ENCODE measurements at places on chromosomes 4 and X.

DNA sequence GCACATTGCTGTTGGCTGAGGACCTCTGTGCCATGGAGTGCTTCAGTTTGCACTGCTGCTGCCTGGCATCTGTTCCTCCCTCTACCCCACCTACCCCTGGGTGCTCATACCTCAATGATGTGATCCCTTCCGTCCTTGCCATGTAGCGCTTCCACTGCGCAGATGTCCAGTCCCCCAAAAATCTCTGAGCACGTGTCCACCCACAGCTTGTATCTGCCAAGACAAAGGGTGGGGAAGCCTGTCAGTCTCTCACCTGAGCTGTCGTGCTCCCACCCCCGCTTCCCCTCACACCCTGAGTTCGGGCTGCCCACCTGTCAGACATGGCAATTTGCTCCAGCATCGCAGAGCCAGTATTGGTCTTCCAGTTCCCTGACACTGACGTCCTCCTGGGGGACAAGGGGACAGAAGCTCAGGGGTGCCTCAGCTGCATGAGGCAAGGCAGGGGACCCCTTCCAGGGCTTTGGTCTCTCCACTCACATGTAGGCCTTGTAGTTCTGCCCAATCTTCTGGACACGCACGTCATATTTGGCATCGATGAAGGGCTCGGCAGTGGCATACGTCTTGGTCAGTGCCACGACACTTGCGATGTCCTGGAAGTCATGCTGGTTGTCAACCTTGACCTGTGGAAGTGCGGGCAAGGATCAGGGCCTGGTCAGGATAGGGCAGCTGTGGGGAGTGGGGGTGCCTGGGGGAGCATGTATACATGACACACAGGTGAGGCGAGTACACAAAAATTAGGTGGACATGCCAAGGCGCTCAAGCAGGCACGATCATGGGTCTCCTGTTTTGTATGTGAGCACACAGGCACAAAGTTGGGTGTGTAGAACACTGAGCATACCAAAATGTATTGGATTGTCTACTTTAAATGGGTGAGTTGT, 6.0 kb upstream of the TIMP1 start:
- DNase-seq = no peak

GRCh38 chr4:108531461-108531860, 88.9 kb upstream of the RPL34 start:
- DNase-seq = no peak

GRCh38 chr4:110211007-110211769, 12.8 kb upstream of the ELOVL6 start:
- no peak for DNase-seq

DNA sequence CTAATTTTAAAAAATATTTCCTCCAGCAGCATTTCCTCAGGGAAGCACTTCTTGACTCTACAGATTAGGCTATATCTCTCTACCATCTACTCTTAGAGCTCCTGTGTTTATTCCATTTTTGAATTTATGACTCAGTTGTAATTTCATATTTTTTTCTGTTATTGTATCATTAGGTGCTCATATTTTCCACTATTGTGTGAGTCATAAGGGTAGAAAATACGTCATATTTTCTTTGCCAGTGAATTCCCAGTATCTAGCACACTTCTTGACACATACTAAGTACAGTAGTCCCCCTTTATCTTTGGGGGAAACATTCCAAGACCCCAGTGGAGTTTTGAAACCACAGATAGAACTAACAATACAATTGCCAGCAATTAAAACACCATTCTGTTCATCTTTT, 431.2 kb downstream of the GASK1B start:
- DNase-seq = no peak

- DNase-seq = no peak
Observed at GRCh38 chrX:37796805-37797204, 16.9 kb downstream of the CYBB start.

- DNase-seq = no peak
Observed at GRCh38 chr4:189443341-189443740, 497.3 kb upstream of the FRG1 start.

DNA sequence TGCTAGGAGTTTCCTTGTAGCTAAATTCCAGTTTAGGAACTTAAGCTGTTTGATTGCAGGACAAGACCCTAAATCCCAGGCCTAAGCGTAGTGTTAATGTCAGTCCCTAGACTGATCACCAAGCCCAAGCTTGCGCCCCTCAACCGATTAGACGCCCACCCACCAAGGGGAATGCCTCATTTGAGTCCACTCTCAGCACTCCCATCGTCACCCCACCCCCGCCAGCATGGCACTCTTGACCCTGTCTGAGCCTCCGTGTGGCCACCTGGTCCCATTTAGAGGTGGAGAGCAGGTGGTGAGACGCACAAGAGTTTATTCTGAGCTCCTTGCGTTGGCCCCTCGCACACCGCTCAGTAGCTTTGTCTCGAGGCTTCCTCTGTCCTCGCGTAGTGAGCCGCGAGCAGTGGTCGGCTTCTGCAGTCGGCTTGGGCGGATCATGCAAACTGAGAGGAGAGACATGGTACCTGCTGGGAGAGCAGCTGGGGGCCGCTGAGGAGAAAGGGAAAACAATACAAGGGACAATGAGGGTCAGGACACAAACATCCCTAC, 48.5 kb upstream of the ZNF157 start:
- no peak for DNase-seq

GRCh38 chr4:151808542-151808941, 47.7 kb upstream of the GATB start:
- no peak for DNase-seq

- no peak for DNase-seq
Observed at GRCh38 chr4:160877087-160877790, 1286.6 kb downstream of the FSTL5 start.

DNA sequence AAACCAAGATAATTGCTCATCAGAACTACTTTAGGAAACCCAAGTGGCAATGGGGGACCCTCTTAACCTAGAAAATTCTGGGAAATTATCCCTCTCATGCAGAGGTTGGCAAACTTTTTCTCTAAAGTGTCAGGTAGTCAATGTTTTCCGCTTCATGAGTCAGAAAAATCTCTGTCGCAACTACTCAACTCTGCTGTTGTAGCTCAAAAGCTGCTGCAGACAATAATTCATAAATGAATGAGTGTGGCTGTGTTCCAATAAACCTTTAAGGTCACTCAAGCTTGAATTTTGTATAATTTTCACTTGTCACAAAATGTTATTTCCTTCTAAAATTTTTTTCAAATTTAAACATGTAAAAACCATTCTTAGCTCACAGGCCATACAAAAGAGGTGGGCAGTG, 193.4 kb upstream of the MID1 start:
- no peak for DNase-seq

DNA sequence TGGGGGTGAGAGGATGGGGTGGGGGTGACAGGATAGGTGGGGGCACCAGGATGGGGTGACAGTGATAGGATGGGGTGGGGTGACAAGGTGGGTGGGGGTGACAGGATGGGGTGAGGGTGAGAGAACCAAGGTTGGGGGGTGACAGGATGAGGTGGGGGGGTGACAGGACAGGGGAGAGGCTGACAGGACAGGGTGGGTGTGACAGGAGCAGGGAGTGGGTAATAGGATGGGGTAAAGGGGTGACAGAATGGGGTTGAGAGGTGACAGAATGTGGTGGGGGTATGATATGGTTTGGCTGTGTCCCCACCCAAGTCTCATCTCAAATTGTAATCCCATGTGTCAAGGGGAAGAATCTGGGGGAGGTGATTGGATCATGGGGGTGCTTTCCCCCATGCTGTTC, 26.0 kb downstream of the RNF212 start:
- DNase-seq = no peak

DNA sequence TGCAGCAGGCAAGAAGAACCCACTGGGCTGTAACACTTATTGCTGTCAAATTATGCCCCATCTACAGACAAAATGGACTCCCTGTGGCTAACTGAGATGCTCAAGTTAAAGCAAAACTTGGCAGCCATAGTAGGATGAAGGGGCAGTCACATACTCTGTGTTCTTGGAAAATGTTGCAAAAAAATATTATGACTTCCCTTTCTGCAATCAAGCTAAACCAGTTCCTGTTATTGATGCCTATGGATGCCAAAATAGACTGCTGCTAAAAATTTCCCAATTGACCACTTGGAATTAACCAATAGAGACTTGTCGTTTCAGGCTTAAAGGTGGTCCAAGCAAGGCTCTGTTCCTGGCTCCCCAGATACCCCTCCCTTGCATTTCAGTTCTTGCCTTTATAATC, 49.5 kb downstream of the IQCM start:
- DNase-seq = no peak

DNA sequence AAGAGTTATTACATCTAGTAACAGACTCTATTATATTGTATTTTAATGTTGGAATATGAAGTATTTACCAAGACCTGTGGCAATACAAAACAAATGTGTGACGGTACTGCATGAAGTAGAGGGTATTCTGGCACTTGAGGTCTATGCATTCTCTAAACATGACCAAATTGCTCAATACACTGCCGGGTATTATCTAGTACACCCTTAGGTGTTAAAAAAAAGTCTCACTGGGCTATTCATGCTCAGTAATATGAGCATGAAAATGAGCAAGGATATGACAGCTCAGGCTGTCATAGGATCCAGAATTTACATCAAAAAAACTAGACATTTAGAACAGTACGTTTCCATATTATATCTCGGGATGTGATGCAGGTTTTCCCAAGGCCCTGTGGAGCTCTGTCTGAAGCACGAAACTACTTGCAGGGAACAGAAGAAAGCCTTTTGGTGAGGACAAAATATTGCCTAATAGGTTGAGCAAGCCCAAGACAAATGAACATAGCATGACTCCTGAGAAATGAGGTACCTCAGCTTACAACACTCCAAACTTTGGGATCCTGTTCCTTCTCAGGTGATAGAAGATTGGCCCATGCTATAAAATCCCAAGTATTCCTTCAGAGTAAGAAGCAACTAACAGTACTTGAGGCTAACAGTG, 74.1 kb upstream of the MAOA start:
- no peak for DNase-seq

DNA sequence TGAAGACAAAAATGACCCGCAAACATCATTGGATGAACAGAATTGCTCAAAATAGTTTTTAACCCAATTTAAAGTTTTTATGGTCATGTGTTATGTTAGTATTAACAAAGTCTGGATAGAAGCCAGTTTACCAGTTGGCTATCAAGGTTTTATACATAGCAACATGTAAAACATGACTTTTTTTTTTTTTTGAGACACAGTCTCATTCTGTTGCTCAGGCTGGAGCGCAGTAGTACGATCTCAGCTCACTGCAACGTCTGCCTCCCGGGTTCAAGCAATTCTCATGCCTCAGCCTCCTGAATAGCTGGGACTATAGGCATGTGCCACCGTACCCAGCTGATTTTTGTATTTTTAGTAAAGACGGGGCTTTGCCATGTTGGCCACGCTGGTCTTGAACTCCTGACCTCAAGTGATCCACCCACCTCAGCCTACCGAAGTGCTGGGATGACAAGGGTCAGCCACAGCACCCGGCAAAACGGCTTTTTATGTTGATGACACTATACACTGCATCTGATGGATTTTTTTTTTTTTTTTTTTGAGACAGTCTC, 3.4 kb downstream of the SAT1 start:
- no peak for DNase-seq

DNA sequence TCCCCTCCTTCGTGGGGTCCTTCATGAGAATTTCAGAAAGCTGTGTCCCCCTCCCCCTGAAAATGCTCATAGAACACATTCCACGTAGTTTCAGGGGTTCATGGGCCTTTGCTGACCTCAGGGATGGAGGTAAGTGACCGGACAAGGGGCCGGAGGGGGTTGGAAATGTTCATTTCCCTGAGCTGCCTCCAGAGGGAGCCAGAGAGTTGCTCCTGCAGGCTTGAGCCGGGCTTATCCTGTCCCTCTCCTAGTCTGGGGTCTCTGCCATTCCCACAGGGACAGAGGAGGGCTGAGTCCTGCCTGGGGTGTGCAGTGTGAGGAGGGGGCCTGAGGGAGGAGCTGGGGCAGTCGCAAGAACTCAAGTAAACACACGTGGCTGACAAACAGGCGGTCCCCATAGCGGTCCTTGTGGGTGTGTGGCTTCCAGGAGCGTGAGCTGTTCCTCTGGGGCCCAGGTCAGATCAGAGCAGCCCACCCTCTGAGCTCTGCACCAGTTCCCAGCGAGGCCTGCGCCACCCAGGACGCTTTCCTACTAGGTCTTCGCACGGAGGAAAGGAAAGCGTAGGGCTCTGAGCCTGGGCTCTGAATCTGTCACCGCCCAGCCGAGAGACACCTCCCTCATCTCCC, 62.5 kb downstream of the WFS1 start:
- no peak for DNase-seq

GRCh38 chrX:124605511-124605910, 259.1 kb downstream of the SH2D1A start:
- DNase-seq = no peak

- no peak for DNase-seq
Observed at GRCh38 chr4:169675825-169676224, 55.4 kb downstream of the CLCN3 start.

DNA sequence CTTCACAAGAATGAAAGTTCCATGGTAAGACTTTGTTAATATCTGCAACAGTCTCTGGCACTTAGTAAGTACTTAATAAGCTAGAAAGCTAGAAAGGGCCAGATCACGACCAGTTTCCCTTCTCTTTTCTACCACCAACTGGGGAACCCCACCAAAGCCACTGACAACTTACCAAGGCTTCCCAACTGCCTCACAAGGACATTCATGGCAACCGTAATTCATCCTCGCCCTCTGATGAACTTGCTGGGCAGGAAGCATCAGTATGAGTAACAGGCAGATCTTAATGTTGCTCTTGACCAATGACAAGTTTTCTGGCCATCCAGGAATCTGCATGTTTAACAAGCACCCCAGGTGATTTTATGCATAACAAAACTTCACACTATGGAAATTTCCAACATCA, 23.2 kb upstream of the ZCCHC13 start:
- no peak for DNase-seq

- no peak for DNase-seq
Observed at GRCh38 chr4:138698641-138699040, 316.9 kb upstream of the NOCT start.

- DNase-seq = no peak
Observed at GRCh38 chr4:15711762-15712161, 8.9 kb downstream of the BST1 start.

DNA sequence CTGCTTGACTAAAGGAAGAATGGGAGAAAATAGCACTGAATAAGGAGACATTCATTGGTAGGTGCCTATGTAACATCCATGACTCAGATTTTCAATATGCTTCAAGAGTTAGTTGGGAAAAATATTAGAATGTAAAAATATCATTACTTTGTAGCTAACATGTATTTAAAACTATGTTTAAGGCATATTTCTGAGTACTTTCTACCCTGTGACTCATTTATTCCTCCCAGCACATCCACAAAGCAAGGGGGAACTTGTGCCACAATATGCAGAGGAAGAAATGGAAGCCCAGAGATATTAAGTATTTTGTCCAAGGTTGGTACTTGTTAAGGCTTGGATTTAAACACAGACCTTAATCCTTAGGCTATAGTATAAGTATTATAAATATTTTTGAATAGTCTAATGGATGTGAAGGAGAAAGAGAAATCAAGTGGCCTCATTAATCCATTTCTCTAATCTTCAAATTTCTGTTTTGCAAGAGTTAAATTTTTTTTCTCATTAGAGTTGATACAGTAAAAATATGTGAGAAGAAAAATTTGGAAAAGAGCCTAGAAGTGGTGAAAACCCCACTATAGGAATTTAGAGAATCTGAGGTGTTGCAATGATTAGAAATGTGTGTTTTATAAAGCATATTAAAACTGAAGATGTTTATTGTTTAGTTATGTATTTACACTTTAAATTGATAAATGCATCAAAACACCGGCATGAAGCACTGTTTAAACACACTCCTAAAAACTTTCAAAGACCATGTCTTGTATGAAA, 149.3 kb upstream of the GYPA start:
- no peak for DNase-seq

Measured in AG04449 (cell line).